Myocyte (in vitro differentiated cells): ENCODE measurements at places on chromosomes 3 and 15.

DNA sequence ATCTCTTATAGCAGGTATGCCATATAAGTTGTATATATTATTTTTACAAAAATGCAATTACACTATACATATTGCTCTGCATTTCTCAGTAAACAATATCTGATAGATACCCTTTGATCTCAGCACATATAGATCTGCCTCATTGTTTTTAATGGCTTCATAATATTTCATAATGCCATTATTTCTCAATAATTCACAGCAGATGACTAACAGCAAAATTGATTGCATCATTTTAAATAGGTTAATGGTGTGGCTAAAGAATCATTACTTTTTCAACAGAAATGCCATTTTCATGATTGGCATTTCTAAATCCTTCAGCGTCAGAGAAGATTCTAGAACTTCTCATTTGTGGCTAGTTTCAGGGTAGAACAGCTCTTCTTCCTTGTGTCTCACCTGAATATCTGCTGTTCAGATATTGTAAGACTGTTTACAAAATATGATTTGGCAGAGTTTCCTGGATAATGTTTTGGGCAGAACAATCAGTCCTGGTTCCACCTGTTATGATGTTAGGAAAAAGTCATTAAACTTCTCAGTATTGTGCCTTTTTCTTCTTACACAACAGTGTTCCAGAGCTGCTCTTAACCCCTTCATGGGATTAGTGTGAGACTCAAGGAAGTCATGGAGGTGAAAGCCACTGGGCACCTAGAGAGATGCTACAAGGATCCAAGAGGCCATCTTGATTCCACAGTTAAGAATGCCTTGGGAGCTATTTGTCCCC lies 397.6 kb upstream of the THBS1 start:
- DNase-seq = no peak

GRCh38 chr3:54437271-54437670 lies 314.9 kb downstream of the CACNA2D3 start:
- DNase-seq = no peak

GRCh38 chr3:63607716-63608115 lies 44.8 kb upstream of the SNTN start:
- DNase-seq = no peak

DNA sequence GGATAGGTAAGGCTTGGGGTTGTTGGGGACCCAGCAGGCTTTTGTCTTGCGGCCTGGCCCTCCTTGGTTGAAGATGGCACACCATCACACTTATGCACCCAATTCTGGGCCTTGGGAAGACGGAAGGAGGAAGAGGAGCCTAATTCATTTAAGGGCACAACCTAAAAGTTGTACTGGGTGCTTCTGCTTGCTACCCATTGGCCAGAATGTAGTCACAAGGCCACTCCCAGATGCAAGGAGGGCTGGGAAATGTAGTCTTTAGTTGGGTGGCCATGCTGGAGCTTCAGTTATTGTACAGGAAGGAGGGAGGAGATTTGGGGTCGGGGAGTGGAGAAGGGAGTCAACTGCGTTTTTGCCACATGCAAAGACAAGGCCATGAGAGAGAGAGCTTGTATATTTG lies 109.2 kb downstream of the TMEM266 start:
- DNase-seq = peak; percentile 38

DNA sequence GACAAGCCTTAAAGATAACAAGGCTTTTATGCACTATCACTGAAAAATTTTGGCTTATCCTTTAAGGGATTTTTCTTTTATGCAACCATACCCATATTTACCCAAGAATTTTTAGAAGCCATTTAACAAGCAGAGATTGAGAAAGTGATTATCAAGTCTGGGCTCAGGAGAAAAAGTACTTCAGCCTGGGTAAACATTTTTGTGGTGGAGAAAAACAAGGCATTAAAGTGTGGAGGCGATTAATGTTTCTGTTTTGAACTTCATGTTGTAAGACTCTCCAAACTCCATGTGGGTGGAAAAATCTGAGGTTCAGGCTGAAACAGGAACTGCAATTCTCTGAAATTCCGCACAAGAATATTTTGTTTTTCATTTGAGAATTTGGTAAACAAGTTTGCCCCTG lies 260.4 kb upstream of the KCNMB2 start:
- no peak for DNase-seq
